EH (cell line): ENCODE measurements at places on chromosomes 5 and 9.

- DNase-seq: no peak
Observed at GRCh38 chr9:80875947-80876346, 813.4 kb downstream of the TLE1 start.

- DNase-seq: no peak
Observed at GRCh38 chr5:82794876-82795275, 282.3 kb downstream of the TMEM167A start.

DNA sequence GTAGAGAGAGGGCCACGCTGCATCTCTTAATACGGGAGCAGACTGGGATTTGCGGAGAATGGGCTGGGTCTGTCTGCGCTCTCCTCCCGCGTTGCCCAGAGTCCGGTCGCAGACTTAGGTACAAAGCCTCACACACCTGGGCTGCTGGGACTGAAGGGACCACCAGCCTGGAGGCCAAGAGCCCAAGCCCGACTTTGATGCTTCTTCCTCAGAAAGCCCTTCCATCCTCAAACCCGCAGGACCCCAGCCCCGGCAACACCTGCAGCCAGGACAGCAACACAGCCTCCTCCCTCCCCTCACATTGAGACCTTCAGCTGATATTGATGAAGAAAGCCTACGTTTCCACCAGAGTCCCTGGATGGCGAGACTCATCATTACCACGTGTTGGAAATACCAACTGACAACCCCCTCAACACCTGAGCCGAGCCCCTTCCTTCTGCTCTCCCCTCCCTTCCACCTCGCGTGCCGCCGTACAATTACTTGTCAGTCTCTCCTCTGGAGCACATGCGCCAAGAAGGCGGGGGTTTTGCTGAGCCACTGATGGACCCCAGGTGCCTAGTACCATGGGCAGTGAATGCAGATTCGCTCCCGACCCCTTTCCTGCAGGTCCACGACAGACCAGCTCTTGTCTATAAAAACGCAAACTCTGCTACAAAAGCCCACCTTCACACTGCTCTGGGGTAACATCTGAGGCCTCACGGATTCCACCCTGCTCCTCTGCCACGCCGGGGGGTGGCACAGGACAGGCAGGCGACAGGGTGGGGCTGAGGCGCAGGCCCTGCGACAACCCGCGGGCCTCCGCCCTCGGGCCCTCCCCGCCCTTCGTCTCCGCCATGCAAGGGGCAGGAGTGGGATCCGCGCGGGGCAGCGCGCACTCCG is 841 bp downstream of the ASB6 start:
- DNase-seq: no peak

DNA sequence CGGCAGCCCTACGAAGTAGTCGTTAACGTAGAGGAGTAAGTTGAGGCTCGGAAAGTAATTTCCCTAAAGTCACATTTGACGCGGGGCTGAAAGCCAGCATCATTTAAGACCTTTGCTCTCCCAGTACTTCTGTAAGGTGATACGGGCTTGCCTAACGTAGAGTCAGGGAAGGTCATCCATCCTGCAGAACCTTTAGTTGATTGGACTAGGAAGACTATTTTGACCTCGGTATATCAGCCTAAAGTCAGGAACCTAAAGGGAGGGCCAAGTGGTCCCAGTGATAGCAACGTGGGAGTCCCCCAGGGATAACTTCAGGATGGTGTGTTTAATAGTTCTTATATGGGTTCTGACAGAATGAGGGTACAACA is 657 bp downstream of the NUP214 start:
- DNase-seq: no peak

GRCh38 chr9:117400171-117400570 is 14.7 kb downstream of the ASTN2 start:
- no peak for DNase-seq

DNA sequence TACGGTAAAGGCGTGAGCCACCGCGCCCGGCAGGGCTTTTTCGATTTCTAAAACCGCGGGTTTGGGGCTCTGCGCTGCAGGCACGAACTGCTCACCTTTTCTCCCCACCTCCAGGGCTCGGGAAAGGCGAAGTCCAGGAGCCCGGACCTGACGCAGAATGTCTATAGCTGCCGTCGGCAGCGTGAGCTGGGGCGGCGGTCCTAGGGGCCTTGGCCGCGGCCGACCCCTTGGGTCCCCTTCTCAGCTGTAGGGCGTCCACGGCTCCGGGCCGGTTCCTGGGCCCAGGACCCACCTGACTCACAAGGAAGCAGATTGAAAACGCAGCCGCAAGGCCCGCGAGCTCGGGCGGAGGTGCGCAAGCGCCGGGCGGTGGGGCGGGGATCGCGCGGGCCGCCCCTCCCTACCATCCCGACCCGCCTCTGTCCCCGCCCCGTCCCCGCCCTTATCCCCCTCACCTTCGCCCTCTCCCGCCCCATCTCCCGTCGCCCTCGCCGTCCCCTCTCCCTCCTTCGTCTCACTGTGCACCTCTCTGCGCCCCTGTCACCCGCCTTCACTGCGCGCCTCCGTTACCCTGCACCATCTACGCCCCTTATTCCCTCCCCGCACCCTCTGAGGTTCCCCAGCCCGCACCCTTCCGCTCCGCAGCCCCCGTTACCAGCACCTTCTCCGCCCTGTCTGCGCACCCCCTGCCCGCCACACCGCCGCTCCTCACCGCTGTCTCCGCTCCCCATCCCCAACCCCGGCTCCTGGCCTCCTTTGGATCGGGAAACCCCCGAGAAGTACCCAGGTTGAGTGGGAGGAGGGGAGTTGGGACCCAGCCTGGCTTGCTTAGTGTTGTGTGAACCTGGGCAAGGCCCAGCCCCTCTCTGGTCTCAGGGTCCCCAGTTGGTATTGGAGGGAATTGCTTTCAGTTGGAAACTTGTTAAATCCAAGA is at the start of gene HDHD3:
Gene HDHD3, minus strand, starts transcription at position 353 of the 934 bp plus-strand sequence. CDS start 2,632 bp downstream, outside the sequence.
- DNase-seq: peak; percentile 78

DNA sequence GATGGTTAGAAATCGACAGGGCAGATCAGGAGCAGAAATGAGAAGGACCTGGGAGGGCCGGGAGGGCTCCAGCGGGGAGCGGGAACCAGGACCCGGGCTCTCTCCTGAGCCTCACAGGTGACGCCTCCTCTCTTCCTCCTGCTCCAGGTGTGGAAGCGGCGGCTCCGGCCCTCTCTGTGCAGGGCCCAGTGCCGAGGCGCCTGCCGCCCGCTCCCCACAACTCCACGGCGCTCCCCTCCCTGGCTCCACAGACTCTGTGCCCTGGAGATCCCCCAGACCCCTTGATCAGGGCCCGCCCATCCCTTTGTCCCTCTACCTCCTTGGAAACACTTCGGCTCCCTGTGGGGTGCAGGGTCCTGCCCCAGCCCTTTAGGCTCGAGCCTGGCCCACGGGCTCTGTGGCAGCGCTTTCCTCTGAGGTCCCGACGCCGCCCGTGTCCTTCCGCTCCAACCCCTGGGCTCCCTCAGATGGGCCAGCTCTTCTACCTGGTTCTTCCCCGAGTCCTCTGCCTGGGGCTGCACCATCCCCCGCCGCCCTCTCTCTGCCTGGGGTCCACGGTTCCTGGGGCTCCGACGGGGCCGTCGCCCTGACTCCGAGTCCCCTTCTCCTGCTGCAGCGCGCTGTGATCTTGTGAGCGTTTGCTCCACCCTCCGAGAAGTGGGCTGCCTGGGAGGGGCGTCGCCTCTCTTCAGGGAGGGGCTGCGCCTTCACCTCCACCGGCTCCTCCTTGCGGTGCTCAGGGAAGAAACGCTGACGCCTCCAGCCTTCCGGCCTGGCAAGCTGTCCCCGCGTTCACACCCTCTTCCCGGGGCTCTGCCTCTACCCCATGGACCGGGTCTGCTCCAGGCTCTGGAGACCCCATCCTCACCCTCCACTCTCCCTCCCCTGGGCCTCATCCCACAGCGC is 22.4 kb upstream of the SLC6A3 start:
- DNase-seq: no peak

- no peak for DNase-seq
Observed at GRCh38 chr5:113425909-113426308, 8.9 kb downstream of the TSSK1B start.

GRCh38 chr9:72213906-72214305 is 64.7 kb downstream of the GDA start:
- no peak for DNase-seq

DNA sequence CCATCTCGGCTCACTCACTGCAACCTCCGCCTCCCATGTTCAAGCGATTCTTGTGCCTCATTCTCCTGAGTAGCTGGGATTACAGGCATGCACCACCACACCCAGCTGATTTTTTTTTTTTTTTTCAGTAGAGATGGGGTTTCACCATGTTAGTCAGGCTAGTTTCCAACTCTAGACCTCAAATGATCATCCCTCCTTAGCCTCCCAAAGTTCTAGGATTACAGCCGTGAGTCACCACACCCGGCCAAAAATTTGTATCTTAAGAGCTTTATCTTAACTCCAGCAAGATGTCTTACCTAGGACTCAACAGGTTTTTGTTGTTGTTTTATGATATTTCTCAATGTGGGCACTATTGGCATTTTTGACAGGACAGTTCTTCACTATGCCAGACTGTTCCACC is 27.9 kb downstream of the LYRM7 start:
- DNase-seq: peak; percentile 18

DNA sequence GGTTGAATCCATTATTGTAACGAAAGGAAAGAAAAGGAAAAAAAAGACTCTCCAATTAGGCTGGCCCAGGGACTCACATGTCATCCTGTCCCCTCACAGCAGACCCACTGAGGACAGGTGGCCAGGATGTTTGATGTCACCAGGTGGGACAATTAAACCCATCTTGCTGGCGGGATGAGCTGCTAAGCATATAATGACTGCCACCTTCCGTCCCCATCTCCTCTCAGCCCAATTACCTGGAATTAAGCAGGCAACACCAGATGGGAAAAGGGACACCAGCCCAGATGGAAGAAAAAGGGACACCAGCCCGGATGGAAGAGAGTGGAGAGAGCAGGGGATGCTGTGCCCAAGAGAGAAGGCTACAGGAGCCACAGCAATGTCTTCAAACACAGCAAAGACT is 116.6 kb upstream of the SARDH start:
- DNase-seq: no peak

GRCh38 chr5:39623291-39623865 is 198.6 kb upstream of the DAB2 start:
- no peak for DNase-seq

- peak; percentile 54 for DNase-seq
Observed at GRCh38 chr9:22240619-22241018, 206.0 kb upstream of the DMRTA1 start.

GRCh38 chr5:15691521-15691920 is 191.5 kb downstream of the FBXL7 start:
- DNase-seq: peak; percentile 70

- no peak for DNase-seq
Observed at GRCh38 chr5:95471487-95471886, 80.3 kb downstream of the FAM81B start.

DNA sequence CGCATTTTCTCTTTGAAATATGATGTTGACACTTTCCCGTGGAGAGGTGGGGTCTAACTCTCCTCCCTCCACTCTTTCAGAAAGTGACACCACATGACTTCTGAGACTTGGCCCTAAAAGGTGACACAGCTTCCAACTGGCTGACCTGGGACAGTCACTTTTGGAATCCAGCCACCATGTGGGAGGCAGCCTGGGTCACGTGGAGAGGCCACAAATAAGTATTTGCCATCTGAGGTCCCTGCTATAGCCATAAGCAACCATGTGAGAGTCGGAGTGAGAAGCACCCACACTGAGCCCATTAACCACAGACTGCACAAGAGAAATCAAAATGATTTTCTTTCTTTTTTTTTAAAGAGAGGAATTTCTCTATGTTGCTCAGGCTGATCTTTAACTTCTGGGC is 4.1 kb upstream of the PHYKPL start:
- DNase-seq: no peak

GRCh38 chr9:37965116-37965515 is 61.2 kb upstream of the SLC25A51 start:
- DNase-seq: no peak

DNA sequence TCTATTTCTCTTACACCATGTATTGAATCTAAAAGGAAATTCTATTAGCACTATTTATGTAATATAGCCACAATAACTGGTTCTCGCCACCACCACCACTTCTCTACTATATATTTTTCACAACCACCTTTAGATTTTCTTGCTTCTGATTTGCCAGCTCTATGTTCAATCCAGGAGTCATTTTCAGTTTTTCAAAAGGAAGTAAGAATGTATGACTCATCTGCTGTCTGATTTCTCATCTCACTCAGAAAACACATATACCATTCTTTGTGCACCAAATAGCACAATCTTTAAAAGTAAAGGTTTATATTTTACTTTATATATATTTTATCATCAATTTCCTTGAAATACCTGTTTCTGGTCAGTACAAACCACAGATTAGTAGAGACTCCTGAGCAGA is 1127.5 kb downstream of the TAF11L14 start:
- DNase-seq: no peak

GRCh38 chr9:20512636-20513035 is 109.7 kb downstream of the MLLT3 start:
- peak; percentile 57 for DNase-seq

DNA sequence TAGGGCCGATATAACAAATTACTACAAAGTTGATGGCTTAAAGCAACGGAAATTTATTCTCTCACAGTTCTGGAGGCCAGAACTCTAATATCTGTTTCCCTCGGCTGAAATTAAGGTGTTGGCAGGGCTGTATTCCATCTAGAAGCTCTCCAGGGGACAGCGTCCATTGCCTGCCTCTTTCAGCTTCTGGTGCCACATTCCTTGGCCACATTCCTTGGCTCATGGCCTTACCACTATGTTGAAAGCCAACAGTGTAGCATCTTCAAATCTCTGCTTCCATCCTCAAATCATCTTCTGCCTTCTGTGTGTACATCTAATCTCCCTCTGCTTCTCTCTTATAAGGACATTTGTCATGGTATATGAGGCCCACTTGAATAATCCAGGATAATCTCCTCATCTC is 17.2 kb downstream of the FGF10 start:
- no peak for DNase-seq

GRCh38 chr5:1663186-1663585 is 136.5 kb downstream of the MRPL36 start:
- DNase-seq: no peak

DNA sequence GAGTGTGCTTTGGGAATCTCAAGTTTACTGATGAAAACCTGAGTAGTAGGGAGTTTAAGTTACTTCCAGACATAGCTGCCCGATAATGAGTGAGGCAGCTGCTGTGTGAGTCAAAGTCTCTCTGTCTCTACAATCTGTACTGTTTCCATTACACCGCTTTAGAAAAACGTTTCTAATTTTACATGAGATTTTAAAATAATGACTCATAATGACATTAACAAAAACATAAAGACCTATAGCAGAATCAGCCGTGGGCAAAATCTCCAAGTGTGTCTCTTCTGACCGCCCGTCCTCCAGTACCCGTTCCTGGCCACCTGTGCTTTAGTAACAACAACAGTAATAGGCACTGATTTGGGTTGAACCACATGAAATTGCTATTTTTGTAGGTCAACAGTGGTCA is 69.6 kb upstream of the PRRC1 start:
- DNase-seq: peak; percentile 32

GRCh38 chr9:77712533-77713130 is 64.5 kb upstream of the GNA14 start:
- DNase-seq: peak; percentile 92
